Tongue (tissue), 3 donors: ENCODE measurements at places on chromosomes 6 and 20. TPM values are rescaled to one million over a fixed set of nuclear protein-coding genes. Genes with fewer than 3 reads are reported as not detected.

- DNase-seq = peak; percentile 44
Observed at GRCh38 chr6:20377623-20378265, 23.9 kb upstream of the E2F3 start.

DNA sequence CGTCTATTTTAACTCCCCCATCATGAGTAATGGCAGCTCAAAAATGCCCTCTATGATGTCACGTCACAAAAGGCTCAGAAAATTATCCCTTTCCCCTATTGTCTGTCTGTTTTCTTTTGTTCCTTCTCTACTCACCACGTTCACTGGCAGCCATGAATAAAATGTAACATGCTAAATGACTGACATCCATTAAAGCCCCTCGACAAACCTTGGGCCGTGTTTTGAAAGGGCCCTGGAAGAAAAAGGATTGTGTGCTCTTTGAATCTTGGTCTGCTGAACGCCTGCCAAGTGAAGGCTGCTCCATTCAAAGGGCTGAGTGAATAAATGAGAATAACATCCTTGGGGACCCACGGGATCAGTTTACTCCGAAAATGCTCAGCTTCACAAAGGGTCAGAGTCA is 118.7 kb downstream of the RPS12 start:
- peak; percentile 70 for DNase-seq

The C6orf141 gene
- total RNA-seq = 2.3 TPM

DNA sequence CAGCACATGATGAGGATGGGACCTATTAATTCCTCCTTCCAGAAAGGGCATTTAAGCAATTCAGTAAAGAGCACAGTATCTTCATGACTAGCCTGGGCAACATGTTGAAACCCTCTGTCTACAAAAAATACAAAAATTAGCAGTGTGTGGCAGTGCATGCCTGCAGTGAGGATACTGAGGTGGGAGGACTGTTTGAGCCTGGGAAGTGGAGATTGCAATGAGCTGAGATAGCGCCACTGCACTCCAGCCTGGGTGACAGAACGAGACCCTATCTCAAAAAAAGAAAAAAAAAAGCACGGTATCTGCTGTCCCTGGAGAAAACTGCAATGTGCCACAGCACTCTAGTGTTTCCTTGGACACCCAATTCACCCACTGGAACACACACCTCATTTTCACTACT is 18.4 kb downstream of the SAMD3 start:
- DNase-seq = no peak

The NRSN1 gene
- 0.51 TPM for total RNA-seq

The AGPAT4 gene
- 11.4 TPM for total RNA-seq

DNA sequence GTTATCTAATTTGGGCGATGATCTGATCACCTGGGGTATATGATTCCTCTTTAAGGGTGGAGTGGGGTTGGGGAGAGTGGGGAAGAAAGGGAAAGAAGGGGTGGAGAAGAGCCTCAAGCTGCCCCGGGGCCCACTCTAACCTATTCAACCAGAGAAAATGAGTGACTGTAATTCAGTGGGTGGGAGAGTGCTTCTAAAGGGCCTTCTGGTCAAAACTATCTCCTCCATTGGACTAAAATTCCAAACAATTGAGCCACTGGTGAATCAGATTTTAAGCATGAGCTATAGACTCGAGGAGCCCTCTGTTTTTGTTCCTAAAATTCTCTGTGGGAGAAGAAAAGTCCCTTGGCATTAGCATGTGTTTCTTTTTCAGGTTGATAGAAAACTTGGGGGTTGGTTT is 296.8 kb downstream of the CLIC5 start:
- no peak for DNase-seq
